Upper lobe of right lung (tissue), 1 donor: ENCODE measurements at places on chromosomes 6 and 20. TPM values are rescaled to one million over a fixed set of nuclear protein-coding genes. Genes with fewer than 3 reads are reported as not detected.

Gene TBX18
- 1.0 TPM for total RNA-seq

Gene SLC13A3
- total RNA-seq, result 1.6 TPM

Gene SMLR1
- total RNA-seq, result not detected

Gene PRPF6
- total RNA-seq, result 58.9 TPM

Gene SLC22A7
- total RNA-seq, result not detected

Gene PPT2
- total RNA-seq, result 19.2 TPM

Gene OXT
- total RNA-seq, result not detected

Gene ECT2L
- total RNA-seq, result not detected

Gene ANGPT4
- 0.81 TPM for total RNA-seq

Gene ZNF133
- 11.1 TPM for total RNA-seq

Gene NT5E
- 15.3 TPM for total RNA-seq

Gene GRIK2
- total RNA-seq, result 0.38 TPM

Gene PI3
- 4.1 TPM for total RNA-seq

Gene TMEM63B
- 119 TPM for total RNA-seq

Gene ESF1
- total RNA-seq, result 15.1 TPM

Gene SLC26A8
- 0.52 TPM for total RNA-seq

Gene PLA2G7
- total RNA-seq, result 38.8 TPM

Gene CAPN11
- 1.6 TPM for total RNA-seq

Gene TXLNB
- total RNA-seq, result 1.3 TPM

Gene IPCEF1
- 8.8 TPM for total RNA-seq

Gene RIMS4
- 3.2 TPM for total RNA-seq

Gene BMP5
- total RNA-seq, result 14.4 TPM

Gene CBLN4
- 1.5 TPM for total RNA-seq

Gene ZNF831
- 1.0 TPM for total RNA-seq

Gene ATP6V1G2
- 0.75 TPM for total RNA-seq

Gene ZKSCAN8
- total RNA-seq, result 20.9 TPM

Gene PRR18
- total RNA-seq, result not detected

Gene HLA-DRB5
- 197 TPM for total RNA-seq

Gene RRAGD
- 44.0 TPM for total RNA-seq

Gene MATN4
- 0.29 TPM for total RNA-seq

Gene FAM83C
- total RNA-seq, result not detected

Gene PXDC1
- total RNA-seq, result 70.8 TPM

Gene GABRR2
- total RNA-seq, result 1.4 TPM

Gene ACTL10
- total RNA-seq, result 1.3 TPM

Gene FLRT3
- 71.2 TPM for total RNA-seq

Gene MICB
- total RNA-seq, result 8.2 TPM

Gene PLCG1
- 120 TPM for total RNA-seq

Gene SPDEF
- total RNA-seq, result 1.3 TPM

Gene KCNK5
- 10.0 TPM for total RNA-seq

Gene TRDN
- total RNA-seq, result not detected

Gene LAMA4
- 134 TPM for total RNA-seq

Gene CRISP2
- not detected for total RNA-seq

Gene PSORS1C1
- total RNA-seq, result 8.2 TPM

Gene LRRN4
- total RNA-seq, result 76.6 TPM

Gene PDE7B
- 4.2 TPM for total RNA-seq
